ENCODE measurements at places on chromosomes 12 and 14. TPM values are rescaled to one million over a fixed set of nuclear protein-coding genes. Genes with fewer than 3 reads are reported as not detected.

Gene GLI1
- total RNA-seq = 1.9 TPM

Gene CELA1
- not detected for total RNA-seq

Gene DACT1
- 9.7 TPM for total RNA-seq

Gene CCDC85C
- total RNA-seq = 10.8 TPM

Gene GPR65
- total RNA-seq = 0.03 TPM

Gene RAPGEF3
- total RNA-seq = 1.1 TPM

Gene TEX52
- total RNA-seq = not detected

Gene LRRC43
- not detected for total RNA-seq

Gene DTX1
- total RNA-seq = 1.1 TPM

Gene PDZRN4
- not detected for total RNA-seq

Gene CBLN3
- total RNA-seq = 0.24 TPM

Gene ATXN3
- total RNA-seq = 42.5 TPM

Gene CIROP
- total RNA-seq = not detected

Gene AQP2
- not detected for total RNA-seq

Gene BIN2
- not detected for total RNA-seq

Gene FOS
- total RNA-seq = 78.3 TPM

Gene PRIMA1
- total RNA-seq = 0.95 TPM

Gene KCNK10
- 0.69 TPM for total RNA-seq
